ENCODE measurements at places on chromosomes 11 and 22. TPM values are rescaled to one million over a fixed set of nuclear protein-coding genes. Genes with fewer than 3 reads are reported as not detected.

GRCh38 chr11:32630844-32631243, 47.2 kb downstream of the EIF3M start:
- DNase-seq = no peak

- DNase-seq = no peak
Observed at GRCh38 chr11:17197431-17197898, 10.3 kb downstream of the PIK3C2A start.

DNA sequence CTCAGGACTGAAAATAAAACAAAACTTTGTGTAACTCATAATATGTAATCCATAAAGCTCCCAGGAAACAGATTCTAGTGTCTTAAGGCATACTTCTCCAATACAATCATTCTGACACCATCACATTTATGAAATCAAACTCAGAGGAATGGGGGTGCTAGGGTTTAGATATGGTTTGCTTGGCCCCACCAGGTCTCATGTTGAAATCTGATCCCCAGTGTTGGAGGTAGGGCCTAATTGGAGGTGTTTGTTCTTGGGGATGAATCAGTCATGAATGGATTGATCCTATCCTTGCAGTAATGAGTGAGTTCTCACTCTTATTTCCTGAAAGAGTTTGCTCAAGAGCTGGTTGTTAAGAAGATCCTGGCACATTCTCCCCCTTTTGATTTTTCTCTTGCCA, 380.9 kb downstream of the ETS1 start:
- no peak for DNase-seq

DNA sequence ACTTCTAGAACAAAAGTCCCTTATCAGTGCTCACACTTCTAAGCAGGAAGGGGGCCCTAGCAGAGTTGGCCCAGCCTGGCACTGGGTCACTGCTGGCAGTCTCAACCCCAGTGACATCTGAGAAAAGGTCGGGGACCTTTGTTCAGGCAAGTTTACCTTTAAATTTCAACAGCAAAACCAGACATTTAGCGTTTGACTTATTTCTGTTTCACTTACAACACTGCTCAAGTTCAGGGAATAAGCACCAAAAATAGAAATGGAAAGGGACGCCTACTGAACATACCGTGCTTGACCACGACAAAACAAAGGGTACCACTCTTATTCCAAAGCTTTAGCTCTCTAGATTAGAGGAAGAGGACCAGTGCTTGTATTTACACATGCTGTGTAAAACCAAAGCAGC, 26.2 kb downstream of the PITPNB start:
- DNase-seq = no peak

DNA sequence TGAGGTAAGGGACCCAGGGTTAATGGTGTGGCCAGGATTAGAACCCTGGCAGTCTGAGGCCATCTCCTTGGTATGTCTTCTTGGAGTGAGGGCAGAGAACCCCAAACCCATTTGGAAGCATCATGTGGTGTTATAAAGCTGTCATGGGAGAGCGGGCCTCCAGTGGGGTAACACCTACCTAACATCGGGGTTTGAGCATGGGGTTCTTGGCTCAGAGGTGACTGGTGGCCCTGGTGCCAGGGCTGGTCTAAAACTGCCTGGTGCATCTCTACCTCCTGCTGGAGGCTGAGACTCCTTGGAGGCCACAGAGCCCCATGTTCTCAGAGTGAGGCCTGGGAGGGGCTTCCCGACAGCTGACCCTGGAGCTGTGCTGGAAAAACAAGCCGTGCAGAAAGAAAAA, 4.5 kb downstream of the PRDM11 start:
- DNase-seq = no peak

- no peak for DNase-seq
Observed at GRCh38 chr22:24417901-24418641, 9.3 kb upstream of the ADORA2A start.

GRCh38 chr22:44357966-44358465, 45.3 kb upstream of the SHISAL1 start:
- no peak for DNase-seq

CCDC87 gene
- total RNA-seq = 0.26 TPM

Measured in myocyte (in vitro differentiated cells).